Activated T-cell treated with anti-CD3 and anti-CD28 coated beads, Interleukin-2, amount 50 U/mL, for 1 hour (primary cell): ENCODE measurements at places on chromosomes 7 and 10.

GRCh38 chr10:92696606-92697383 is 7.0 kb downstream of the HHEX start:
- no peak for DNase-seq

GRCh38 chr10:17228091-17229015 is at the start of gene VIM:
Gene VIM (plus strand): TSS chr10:17228241. CDS start chr10:17229423, 1,182 bp downstream.
- DNase-seq = peak; percentile 90

DNA sequence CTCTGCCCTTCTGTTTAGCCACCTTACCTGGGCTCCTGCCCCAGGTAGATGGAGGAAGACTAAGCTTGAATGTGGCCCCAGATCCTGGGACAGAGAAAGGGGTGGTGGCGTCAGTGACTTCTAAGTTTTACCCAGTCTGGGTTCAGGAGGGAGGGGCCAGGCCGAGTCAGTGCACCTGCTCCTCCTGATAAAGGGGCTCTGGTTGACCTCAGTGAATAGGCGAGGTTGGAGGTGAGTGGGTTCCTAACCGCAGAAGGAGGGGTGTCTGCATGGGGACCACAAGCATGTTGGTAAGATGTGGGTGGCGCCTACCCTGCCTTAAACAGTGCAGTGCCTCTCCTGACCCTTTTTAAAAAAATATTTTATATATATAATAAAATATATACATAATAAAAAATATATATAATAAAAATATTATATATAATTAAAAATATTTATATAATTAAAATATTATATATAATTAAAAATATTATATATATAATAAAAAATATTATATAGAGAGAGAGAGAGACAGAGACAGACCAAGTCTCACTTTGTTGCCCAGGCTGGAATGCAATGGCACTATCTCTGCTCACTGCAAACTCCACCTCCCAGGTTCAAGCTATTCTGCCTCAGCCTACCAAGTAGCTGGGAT is 97.3 kb upstream of the GTF2I start:
- no peak for DNase-seq

GRCh38 chr7:83413831-83414230 is 235.1 kb downstream of the SEMA3E start:
- DNase-seq = no peak

DNA sequence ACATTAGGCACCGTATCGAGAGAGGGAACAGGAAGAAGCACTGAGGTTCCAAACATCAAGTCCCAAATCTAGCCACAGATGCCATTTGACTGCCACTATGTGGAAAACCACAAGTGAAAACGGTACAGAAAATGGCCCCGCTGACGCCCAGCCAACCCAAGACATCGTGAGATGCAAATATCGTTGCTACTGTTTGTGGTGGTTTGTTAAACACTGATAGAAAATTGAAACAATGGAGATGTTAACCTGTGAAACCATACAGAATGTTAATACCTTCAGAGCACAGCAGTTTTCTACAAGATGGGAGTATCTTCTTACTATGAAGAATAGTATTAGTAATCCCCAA is 152.4 kb upstream of the LRRTM3 start:
- DNase-seq = no peak
